ENCODE measurements at places on chromosomes 5 and 9.
A peak's percentile ranks its signal among the peaks of the same experiment; 100 is the strongest.

DNA sequence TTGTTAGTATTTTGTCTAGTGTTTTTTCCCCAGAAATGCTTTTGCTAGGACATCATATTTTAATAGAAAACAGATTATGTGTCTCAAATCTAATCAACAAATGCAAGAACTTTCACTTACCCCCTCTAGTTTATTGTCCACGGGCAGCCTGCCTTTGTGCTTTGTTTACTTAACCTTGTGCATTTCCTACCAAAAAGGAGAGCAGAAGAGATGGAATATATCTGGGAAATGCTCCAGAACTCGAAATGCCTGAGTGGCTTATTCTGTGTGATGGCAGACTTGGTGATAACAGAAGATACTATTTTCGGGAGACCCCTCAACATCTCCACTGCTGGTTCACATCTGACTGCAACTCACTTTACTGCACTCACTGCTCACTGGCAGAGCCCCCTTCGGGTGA lies 33.3 kb upstream of the SPDL1 start:
- no peak for DNase-seq

GRCh38 chr9:108663422-108663821 lies 192.4 kb downstream of the ACTL7B start:
- DNase-seq, result no peak

DNA sequence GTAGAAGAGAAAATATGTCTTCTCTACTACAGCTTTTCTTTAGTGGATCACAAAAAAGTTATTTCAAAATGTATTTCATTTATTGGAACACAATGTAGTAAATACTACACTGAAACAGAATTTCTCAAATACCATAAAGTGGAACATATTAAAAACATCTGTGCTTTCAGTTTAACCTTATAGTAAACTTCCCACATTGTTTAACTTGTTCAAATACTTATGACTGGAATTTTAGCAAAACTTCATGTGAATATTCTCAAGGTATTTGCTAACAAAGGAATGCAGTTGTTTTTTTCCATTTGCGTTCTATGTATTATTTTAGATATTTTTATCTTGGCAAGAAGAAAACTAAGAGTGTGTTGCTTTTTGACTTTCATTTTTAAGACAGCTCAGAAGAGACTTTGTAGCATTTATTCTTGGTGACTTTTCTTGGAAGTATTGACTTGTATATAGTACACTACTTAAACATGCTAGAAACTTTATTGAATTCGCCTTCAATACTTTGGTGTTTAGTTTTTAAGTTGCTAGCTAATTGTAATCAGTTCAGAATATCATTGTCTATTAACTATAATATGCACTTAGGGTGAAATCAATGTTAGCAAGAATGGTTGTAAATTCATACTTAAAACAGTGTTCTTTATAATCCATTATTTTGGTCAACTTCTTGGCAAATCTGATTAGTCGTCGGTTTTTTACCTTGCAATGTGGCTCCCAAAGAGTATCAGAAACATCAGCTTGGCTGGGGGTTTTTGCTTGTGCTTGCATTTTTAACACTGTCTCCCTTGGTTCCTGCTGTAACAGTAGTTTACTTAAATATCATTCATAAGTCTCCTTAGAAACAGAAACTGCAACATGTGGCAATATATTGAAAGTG lies 5.0 kb upstream of the RHOBTB3 start:
- DNase-seq, result no peak

GRCh38 chr9:120698766-120699165 lies 15.5 kb downstream of the MEGF9 start:
- no peak for DNase-seq

DNA sequence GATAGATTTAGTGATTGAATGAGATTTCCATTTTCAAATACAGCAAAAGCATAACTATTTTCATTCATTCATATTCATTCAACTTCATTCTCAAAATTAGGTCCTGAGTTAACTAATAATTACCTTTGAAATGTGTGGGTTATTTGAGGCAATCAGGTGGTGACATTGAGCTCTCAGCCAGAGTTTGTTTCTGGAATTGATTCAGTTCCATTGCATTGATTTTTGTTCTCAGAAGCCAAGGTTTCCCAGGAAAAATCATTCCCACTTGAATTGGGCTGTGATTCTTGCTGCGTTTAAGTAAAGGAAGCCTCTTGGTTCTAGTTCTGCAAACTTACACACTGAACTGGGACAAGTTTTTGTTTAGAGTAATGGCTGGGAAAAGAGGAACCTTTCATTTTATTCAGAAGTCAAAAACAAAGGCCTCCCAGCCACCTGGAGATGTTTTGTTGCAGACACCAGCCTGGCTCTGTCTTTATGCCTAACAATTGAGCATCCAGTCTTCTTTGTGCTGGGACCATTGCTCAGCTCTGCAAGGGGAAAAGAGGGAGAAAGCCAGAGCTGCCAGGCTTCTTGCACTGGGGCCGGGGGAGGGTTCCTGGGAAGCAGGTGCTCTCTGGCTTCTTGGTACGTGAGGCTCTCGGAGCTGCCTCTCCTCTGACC lies 198.6 kb downstream of the TRIO start:
- DNase-seq, result no peak

- no peak for DNase-seq
These were observed 1188.0 kb upstream of the CDH9 start for GRCh38 chr5:28226407-28226806.

GRCh38 chr5:40258222-40258621 lies 421.5 kb upstream of the PTGER4 start:
- DNase-seq, result no peak

GRCh38 chr9:4137681-4138099 lies 162.2 kb downstream of the GLIS3 start:
- DNase-seq, result no peak

GRCh38 chr9:83281306-83282255 lies 218.6 kb upstream of the RASEF start:
- DNase-seq, result no peak

DNA sequence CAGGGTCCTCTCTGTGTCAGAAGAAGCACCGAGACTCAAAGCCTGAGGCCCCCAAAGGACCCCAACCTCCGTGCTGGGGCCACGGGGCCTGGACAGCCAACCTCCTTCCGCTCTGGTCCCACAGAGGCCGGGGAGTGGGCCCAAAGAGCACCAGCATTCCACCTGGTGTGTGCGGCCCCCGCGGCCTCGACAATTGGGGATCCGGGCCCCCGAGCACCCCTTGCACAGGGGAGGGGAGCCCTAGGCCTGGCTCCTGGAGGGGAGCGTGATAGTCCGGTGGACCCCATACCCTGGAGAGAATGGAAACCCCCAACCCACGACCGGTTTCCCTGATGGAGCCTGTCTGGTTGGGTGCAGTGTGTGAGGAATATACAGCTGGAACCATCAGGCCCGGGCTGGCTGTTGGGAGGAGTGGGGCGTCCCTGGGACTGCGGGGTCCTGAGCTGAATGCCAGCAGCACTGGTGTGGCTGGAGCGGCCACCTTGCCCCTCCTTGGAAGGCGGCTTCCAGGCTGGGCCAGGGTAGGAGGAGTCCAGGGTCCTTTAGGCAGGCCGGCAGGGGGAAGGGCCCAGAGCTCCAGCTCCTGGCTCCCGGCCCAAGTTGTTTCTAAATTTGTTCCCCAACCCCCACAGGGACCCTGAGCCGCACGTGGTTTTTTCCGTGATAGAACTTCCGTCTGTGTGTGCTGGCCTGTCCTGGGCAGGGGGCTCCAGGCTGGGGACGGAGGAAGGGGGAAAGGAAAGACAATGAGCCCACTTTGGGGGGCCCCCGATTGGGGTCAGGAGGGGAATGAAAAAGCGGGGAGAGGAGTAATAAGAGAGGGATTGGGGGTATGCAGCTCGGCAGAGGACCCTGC lies 825 bp upstream of the TOR4A start:
- no peak for DNase-seq

DNA sequence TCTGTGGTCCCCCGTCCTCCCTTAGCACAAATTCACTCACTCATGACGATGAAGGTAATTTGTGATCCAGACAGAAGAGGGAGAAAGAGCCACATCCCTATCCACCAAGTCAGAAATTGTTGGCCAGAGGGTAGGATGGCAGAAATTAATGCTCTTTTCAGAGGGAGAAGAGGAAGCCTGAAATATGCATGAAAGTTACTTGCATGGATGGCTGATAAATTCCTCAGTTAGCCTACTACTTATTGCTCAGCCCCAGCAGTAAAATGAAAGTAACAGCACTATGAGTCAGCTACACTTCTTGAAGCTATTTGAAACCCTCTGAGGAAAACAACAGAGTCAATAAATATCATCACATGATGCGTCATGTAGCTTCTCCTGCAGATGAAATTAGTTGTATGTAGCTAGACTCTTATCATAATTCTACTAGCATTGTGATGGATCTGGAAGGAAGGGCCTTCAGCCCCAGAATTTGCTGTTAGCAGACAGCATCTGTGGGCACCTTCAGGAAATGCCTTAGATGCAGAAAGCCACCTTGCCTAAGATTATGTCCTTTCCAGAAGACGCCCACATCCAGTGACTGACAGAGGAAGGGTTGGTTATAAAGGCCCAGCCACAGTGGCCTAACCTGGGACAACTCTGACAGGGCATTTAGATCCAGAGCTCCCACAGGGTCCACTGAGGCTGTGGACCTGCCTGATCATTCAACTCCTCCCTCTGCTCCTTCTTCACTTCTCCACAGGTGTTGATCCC lies 81.2 kb upstream of the CCDC112 start:
- DNase-seq, result no peak

- no peak for DNase-seq
These were observed 654.8 kb downstream of the PRELID2 start for GRCh38 chr5:145180371-145180770.

GRCh38 chr9:128714586-128715435 lies 9.1 kb downstream of the ZDHHC12 start:
- DNase-seq, result no peak

DNA sequence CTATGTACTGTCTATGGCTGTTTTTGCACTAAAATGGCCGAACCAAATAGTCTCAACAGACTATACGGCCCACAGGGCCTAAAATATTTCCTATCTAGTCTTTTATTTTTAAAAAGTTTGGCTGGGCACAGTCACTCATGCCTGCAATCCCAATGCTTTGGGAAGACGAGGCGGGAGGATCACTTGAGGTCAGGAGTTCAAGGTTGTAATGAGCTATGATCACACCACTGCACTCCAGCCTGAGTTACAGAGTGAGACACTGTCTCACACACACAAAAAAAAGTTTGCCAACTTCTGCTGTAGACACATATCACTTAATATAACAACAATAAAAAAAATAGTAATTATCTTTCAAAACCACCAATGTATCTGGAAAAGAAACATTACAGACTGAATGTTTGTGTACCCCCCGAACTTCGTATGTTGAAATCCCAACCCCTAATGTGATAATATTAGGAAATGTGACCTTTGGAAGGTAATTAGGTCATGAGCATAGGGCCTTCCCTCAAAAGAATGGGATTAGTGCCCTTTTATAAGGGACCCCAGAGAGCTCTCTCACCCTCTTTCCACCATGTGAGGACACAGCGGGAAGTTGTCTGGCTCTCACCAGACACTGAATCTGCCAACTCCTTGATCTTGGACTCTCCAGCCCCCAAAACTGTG lies 53.5 kb upstream of the HK3 start:
- no peak for DNase-seq

DNA sequence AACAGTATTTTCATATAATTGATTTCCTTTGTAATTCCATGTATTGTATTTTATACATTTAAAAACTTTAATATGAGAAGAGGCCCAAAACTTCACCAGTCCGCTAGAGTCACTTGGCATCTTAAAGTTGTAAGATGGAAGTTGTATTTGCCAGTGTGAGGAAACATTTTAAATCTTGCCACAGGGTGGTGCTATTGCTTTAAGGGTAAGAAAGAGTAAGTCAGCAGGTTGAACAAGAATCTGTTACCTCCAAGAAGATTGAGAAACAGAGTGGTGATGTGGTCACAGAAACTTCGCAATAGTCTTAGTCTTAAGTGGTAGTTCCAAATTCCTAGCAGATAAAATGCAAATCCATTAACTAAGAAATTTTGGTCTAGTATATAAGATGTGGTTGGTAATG lies 39.8 kb upstream of the RANBP6 start:
- peak; percentile 46 for DNase-seq

DNA sequence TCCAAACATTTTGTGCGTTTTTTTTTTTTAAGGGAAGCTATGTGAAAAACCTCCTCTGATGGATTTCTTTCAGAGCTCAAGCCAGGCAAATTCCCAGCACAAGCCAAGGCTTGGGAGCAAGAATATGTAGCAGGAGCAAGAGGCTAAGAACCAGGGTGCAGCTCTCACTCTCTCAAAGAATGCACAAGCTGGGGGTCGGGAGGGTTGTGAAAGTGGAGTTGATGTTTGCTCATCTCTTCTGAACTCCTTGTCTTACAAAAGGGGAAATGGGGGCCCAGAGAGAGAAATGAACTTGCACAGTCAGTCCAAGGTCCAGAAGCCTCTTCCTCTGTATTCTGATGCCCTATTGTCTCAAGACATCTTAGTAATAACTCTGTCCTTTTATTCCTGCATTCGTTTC lies 7.7 kb upstream of the TRAF1 start:
- DNase-seq, result no peak

GRCh38 chr5:78544561-78545201 lies 103.9 kb downstream of the LHFPL2 start:
- no peak for DNase-seq

- no peak for DNase-seq
These were observed 330.4 kb upstream of the KLF4 start for GRCh38 chr9:107819772-107820565.

- DNase-seq, result no peak
These were observed 94.2 kb downstream of the TLE4 start for GRCh38 chr9:79665931-79666330.

DNA sequence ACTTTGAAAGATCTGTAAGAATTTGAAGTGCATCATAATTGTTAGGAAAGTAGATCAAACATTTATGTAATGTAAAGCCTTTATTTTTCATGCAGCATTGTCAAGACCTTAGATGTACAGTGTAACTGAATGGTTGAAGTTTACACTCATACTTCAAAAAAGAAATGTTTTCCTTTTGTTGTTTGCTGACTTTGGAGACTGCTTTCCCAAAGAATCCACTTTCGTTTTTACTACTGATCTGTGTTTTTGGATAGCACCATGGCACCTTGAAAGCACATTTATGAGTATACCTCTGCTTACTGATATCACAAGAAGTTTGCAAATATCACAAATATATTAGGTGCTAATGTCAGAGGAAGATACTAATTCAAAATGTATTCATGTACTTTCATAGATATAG lies 50.0 kb downstream of the PIP5K1B start:
- DNase-seq, result no peak

DNA sequence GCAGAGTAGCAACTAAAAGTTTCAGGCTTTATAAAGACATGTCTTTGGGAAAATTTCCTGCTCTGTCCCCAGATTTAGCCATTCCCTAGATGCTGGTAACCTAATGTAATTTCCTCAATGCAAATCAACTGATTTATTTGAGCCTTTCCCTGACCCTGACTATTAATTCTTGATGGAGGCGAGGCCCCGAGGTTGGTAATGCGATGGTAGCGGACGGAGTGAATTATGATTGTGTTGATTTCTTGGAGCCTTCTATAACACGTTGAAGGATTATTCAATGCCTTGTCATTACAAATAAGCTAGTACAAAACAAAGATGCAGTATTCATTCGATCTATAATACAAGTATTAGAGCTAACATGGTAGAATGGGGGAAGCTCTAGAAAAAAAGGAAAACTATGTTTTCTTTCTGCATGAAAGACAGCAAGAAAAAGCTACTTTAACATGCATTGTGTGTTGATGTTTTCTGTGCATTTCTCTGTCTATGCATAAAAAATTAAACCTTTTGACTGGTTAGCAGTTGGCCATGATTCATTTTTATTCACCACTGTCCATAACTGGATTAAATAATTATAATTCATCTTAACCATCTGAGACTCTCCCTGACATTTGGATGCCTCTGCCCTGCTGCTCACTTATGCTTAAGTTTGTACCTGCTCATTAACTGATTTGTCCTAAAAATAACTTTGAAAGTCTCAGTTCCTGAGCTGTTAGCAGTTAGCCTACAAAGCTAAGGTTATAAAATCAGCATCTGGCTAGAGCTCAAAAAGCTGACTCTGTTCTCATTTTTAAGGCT lies 490.2 kb upstream of the NUDT12 start:
- DNase-seq, result no peak

All from CD4-positive, alpha-beta T cell treated with Interferon alpha-2 for 1 hour (primary cell).